ENCODE measurements at places on chromosomes 2 and 18. TPM values are rescaled to one million over a fixed set of nuclear protein-coding genes. Genes with fewer than 3 reads are reported as not detected.

LIMS3 gene
- total RNA-seq: 35.2 TPM

CABYR gene
- 3.0 TPM for total RNA-seq

FAM110C gene
- total RNA-seq: 0.34 TPM

TTN gene
- total RNA-seq: 0.41 TPM

SATB2 gene
- 5.0 TPM for total RNA-seq

CERS6 gene
- 13.5 TPM for total RNA-seq

PLB1 gene
- total RNA-seq: 1.6 TPM

CNGA3 gene
- total RNA-seq: not detected

TMEM163 gene
- total RNA-seq: 3.2 TPM

SPRED2 gene
- 11.9 TPM for total RNA-seq

RAPGEF4 gene
- 5.1 TPM for total RNA-seq

FAM237A gene
- not detected for total RNA-seq

LHCGR gene
- not detected for total RNA-seq

VWA3B gene
- total RNA-seq: not detected

INPP5D gene
- total RNA-seq: 26.2 TPM

GCFC2 gene
- 20.4 TPM for total RNA-seq

SERPINB3 gene
- not detected for total RNA-seq

GAL3ST2 gene
- total RNA-seq: not detected

Measured in glomerular endothelial cell (primary cell).